Midbrain (tissue), 1 donor: ENCODE measurements at places on chromosomes 3 and 15.

DNA sequence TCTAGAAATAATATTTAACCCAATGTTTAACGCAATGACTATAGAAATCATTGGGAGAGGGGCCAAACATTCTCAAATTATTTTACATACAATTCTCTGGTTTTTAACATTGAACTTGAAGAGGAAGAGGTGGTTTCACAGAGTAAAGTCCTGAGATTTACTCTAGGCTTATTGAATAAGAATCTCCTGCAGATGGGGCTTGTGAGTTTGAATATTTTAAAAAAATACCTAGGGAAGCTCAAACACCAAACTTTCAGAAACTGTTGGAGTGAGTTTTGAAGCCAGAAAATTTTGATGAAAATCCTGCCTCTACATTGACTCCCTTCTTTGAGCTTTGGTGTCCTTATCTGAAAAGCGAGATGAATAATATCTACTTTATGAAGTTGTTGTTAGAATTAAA lies 906.6 kb downstream of the TUSC7 start:
- no peak for DNase-seq

DNA sequence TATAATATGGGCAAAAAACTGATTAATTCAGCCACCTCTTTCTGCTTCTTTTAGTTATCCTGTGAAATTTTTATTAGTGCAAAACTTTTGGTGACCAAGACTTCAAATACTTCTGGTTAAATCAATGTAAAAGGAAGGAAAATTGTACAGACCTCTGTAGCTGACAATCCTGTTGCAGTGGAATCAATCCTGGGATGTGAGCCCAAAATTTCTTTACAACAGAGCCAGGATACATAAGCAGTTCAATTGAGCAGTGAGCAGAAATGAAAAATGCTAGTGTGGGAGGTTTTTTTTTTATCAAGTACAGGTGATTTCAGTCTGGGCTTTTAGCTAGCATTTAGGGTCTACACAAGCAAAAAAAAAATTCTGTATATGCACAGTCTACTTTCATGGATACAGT lies 398.0 kb downstream of the OTOL1 start:
- no peak for DNase-seq

GRCh38 chr3:130548356-130548755 lies 31.4 kb downstream of the COL6A6 start:
- no peak for DNase-seq

DNA sequence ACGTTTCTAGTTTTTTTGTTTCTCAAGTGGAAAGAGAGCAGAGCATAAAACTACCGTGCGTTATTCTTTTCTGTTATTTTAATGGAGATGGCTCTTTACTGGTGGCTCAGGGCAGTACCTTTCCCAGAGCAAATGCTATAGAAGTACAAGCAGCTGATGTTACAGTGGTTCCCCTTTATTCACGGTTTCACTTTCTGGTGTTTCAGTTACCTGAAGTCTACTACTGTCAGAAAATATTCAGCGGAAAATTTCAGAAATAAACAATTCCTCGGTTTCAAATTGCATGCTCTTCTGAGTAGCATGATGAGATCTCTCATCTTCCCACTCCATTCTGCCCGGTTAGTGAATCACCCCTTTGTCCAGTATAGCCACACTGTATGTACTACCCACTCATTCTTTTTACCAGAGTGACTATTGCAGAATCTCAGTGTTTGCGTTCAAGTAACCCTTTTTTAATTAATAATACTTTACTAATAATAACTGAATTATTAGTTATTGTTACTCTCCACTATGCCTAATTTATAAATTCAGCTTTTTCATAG lies 597.5 kb upstream of the ROBO2 start:
- DNase-seq: no peak

DNA sequence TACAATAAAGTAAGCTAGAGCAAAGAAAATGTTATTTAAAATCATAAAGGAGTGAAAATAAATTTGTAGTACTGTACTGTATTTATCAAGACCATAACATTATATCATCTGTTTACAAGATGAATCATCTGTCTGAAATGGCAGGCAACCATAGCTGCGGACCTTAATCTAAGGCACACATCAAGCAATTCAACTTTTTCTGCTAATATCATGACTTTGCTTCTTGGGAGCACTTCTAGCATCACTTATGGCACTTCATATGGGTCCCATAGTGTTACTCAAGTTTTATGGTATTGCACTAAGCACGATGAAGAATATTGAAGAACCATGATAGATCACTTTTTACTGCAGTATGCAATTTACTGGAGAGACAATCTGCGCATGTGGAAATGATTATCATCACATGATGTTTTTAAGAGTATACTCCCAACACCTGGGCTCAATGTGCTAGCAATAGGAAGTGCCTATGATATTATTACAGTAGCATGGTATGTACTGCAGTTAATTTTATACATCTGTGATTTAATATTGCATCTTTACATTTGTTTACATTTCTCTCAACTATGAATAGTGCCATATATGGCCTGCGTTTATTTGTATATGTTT lies 137.7 kb upstream of the NECTIN3 start:
- DNase-seq: no peak

GRCh38 chr3:159765030-159765859 lies 223.4 kb upstream of the IL12A start:
- DNase-seq: no peak

GRCh38 chr3:55490276-55490913 lies 3.3 kb upstream of the WNT5A start:
- DNase-seq: no peak

GRCh38 chr15:75171408-75171807 lies 30.3 kb upstream of the C15orf39 start:
- no peak for DNase-seq

- DNase-seq: no peak
Measured at GRCh38 chr3:184760337-184761074, 48.6 kb upstream of the MAGEF1 start.

DNA sequence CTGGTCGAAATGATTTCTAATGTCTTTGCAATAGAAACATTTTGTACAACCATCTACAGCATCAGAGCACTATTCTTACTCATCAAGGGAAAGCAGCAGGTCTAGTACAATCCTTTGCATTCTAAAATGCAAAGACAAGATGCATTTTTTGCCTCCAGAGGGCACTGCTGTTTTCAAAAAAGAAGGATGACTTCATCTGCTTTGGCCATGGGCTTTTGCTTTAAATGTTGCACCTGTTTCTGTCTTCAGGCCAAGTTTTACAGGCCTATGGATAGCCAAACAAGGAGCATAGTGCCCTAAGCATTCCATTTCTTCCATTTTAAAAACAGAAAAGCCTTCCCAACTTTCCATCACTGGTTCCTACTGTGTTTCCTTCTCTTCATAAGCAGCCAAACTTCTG lies 3.4 kb downstream of the PARP9 start:
- peak; percentile 26 for DNase-seq

DNA sequence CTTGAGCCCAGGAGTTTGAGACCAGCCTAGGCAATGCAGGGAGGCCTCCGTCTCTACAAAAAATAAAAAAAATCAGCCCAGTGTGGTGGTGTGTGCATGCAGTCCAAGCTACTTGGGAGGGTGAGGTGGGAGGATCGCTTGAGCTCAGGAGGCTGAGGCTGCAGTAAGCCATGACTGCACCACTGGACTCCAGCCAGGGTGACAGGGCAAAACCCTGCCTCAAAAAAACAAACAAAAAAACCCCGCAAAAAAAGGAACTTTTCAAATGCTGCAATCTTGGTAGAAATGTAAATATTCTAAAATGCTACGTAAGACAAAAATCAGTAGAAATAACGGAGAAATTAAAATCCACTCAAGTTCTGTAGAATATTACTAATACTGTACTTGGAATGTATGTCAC lies 108.1 kb upstream of the MELTF start:
- no peak for DNase-seq

- DNase-seq: no peak
Measured at GRCh38 chr15:86654501-86654900, 574.8 kb downstream of the AGBL1 start.

DNA sequence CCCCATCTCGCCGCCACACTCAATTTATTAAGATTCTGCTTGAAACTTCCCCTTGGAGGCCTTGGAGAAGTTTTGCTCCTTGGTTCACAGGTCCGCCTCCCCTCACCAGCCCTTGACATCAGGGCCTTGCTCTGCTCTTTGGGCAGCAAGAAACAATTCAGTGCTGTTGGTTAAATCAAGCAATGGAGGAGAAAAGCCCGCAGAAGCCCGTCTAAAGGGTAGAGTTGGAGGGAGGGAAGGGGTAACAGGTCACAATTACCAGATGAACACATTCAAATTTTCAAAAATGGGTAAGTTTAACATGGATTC lies 429 bp downstream of the PARP9 start:
- no peak for DNase-seq

- no peak for DNase-seq
Measured at GRCh38 chr15:78977591-78978347, 32.9 kb upstream of the CTSH start.

- DNase-seq: no peak
Measured at GRCh38 chr3:160797356-160797755, 41.3 kb downstream of the PPM1L start.

- DNase-seq: no peak
Measured at GRCh38 chr3:169387751-169388696, 275.5 kb downstream of the MECOM start.

GRCh38 chr3:169400874-169401273 lies 262.6 kb downstream of the MECOM start:
- no peak for DNase-seq

- DNase-seq: no peak
Measured at GRCh38 chr3:37800022-37800551, 61.6 kb upstream of the CTDSPL start.

DNA sequence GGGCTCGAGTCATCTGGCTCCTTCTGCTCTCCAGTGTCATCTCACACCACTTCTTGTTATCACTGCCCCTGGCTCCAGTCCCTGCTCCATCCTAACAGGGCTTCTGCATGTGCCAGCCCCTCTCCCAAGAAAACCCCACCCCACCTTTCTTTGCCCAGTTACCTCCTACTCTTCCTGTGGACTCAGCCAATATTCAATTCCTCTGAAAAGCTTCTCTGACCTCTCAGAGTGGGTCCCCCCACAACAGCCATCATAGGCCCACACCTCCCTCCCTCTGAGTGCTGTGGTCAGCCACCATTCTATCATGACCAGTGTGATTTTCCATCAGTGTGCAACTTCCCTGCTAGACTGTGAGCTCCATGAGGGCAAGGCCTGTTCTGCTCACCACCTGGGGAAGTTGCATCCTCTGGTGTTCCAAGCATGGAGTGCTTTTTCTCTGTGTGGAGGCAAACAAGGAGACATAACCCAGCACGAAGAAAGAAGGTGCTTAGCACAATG lies 71.6 kb downstream of the ADCY5 start:
- DNase-seq: no peak

GRCh38 chr15:73752806-73753193 lies 351 bp downstream of the INSYN1 start:
- peak; percentile 17 for DNase-seq

DNA sequence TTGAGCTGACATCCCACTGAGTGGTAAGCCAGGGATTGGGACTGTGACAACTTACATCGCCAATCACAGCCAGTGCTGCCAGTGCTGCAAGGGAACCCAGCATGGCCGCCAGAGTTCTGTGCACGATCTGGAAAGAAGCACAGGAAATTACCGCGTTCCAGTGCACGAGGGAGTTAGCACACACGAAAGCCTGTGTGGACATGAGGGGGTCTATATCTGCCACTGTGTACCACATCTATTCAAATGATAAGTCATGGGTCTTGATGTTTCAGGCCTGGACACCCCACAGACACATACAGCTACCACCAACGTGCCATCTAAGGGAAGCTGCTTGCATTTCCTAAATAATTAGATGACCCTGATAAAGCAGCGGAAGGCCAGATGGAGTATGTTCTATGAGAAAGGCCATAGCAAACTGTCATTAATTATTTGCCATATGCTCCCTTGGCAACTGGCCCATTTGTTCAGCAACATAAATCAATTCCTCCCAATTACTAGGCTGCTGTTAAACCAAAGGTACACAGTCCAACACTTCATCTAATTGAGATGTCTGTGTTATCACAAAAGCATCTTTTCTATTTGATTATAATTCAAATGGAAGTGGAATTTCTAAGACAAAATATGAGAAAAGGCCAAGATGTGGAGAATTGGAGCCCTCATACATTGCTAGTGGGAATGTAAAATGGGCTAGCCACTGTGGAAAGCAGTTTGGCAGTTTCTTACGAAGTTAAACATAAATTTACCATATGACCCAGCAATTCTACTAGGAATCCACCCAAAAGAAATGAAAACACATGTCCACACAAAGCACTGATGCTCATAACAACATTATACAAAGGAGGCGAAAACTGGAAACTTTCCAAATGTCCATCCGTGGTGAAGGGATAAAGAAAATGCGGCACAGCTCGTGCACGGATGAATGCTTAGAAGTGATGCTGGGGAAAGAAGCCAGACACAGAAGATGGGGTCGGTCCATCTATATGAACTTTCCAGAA lies 108.3 kb downstream of the OCA2 start:
- DNase-seq: no peak

DNA sequence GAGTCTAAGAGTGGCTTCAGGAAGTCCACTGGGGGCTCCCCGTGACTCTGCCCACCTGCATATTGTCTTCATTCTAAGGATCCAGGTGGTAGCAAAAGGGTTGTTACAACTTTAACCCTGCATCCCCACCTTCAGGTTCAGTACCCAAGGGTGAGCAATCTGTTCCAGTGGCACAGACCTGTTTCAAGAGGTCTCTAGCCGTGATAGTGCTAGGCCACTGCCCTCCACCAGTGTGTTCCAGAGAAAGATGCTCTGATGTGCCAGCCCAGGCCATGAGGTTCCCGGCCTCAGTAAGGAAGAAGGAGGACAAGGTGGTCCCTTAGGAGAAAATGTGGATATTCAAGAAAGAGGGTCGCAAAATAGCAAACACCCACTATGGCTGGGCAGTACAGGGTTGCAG lies 87.0 kb downstream of the IGF1R start:
- no peak for DNase-seq

- no peak for DNase-seq
Measured at GRCh38 chr3:51378065-51378464, 7.0 kb upstream of the MANF start.

DNA sequence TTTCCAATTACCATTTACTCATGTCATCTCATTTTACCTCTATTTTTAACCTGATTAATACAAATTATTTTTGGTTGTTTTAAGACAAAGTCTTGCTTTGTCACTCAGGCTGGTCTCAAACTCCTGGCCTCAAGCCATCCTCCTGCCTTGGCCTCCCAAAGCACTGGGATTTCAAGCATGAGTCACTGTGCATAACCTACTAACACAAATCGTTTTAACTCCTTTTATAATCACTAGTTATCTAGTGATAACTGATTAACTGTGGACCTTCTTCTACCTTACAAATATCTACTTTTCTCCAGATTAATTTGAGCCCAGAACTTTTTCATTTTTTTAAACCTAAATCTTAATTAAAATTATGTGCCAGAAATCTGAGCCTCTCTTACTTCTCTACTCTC lies 4.6 kb downstream of the ATP13A3 start:
- DNase-seq: no peak

- no peak for DNase-seq
Measured at GRCh38 chr3:44557074-44557473, 2.1 kb downstream of the ZKSCAN7 start.

- DNase-seq: no peak
Measured at GRCh38 chr3:55294557-55294956, 192.5 kb downstream of the WNT5A start.

GRCh38 chr3:141368062-141368924 lies at the start of gene ZBTB38:
ZBTB38 (plus strand) TSS chr3:141368504; CDS start chr3:141442389, 73,885 bp downstream.
- peak; percentile 92 for DNase-seq
